ENCODE measurements at places on chromosomes 1 and 21. TPM values are rescaled to one million over a fixed set of nuclear protein-coding genes. Genes with fewer than 3 reads are reported as not detected.

- no peak for ATAC-seq
Observed at GRCh38 chr21:44279354-44280260, 6.1 kb upstream of the AIRE start.

DNA sequence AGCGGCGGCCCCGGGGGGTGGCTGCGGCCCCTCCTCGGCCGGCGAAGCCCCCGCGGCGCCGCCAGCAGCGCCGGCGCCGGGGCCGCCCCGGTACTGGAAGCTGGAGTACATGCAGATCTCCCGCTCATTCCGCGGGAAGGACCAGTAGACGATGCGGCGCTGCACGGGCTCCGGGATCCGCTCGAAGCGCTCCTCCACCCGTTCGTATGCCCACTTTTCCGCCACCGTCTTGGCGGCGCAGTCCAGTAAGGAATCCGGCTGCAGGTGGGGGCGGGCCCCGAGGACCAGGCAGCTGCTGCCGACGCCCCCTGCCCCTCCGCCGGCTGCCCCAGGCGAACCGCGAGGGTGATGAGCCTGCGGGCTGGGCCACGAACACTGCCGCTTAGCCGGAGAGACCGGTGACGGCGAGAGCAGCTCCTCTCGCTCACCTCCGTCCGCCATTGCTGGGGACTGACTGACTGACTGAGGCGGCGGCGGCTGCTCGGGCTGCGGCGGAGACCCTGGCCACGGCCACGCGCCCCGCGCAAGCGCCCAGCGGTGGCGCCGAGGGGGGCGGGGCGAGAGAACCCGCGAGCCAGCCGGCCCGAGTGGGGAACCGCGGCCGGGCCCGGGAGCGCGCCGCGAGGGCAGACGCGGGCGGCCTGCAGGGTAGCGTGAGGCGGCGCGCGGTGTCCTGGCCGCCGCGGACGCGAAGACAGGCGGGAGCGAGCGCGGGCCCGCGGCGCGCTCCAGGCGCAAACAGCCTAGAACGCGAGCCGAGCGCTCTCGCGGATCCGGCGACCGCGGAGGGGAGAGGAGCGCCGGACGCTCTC is at the start of gene ZSWIM5:
ZSWIM5 (minus strand) TSS at position 696 of the 812 bp plus-strand sequence; CDS start at position 441, 255 bp downstream.
- peak; percentile 84 for ATAC-seq

- no peak for ATAC-seq
Observed at GRCh38 chr1:84688463-84689061, 1.7 kb downstream of the SSX2IP start.

GRCh38 chr1:48495166-48495565 is 23.2 kb upstream of the SPATA6 start:
- no peak for ATAC-seq

GRCh38 chr1:234965111-234965510 is 163.5 kb downstream of the TOMM20 start:
- no peak for ATAC-seq

GRCh38 chr1:167387251-167387910 is 130.9 kb downstream of the CD247 start:
- peak; percentile 21 for ATAC-seq

DNA sequence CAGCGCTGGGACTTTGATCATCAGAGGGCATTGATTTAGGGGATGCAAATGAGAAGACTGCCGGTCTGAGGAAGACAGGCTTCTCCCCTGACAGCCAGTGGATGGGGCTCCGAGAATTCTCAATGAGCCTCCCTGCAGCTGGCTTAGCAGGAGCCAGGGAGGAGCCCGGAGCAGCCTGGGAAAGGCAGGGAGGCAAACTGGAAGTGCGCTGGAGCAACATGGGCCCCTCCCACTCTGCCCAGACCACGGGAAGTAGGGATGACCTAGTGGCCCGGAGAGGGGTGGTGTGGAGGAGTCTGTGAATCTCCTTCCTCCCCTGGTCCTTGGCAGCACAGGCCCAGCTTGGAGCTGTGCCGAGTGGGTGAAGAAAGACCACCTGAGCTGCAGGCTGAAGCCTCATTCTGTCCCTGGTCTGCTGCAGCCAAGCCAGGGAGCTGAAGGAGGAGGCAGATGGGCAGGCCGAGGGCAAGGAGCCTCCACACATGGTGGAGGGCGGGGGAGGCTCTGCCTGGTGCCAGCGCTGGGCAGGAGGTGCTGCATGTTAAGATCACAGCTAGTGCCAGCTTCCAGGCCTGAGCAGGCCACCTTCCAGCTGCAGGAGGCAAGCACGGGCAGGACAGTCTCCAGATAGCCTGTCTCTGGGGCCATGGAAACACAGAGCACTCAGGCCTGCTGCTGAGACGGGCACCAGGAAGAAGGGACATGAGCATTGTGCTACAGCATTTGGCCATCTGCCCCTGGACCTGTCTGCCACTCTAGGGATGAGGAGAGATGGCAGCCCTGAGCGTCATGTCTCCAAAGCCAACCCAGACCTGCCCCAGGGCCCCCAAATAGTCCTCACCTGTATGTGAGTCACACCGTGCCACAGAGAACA is 12.2 kb upstream of the CLSTN1 start:
- ATAC-seq = no peak

DNA sequence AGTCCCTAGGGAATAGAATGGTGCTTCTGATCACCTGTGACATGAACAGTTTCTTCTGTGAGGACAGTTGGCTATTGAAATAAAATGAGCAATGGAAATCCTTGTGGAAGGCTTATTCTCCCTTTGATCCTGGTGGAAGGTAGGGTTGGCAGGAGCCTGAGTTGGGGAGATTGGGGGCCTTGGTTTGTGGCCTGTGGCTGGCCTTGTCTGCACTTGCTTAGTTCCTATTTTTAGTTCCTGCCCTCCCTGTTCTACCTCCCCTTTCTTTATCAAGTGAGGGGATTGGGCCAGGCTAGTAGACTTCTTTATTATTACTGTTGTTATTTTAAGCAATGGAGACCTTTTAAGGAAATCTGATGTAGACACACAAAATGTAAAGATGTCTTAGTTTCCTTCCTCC is 8.2 kb downstream of the DMRTB1 start:
- ATAC-seq = no peak

DNA sequence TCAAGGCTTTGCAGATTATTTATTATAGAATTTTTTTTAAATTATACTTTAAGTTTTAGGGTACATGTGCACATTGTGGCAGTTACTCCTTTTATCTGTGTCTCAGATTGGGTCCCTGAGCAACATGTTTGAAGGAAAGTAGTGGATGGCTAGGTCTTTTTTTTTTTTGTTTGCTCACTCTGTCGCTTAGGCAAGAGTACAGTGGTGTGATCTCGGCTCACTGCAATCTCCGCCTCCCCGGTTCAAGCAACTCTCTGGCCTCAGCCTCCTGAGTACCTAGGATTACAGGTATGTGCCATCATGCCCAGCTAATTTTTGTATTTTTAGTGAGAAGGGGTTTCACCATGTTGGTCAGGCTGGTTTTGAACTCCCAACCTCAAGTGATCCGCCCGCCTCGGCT is 39.6 kb upstream of the KIF21B start:
- ATAC-seq = no peak

DNA sequence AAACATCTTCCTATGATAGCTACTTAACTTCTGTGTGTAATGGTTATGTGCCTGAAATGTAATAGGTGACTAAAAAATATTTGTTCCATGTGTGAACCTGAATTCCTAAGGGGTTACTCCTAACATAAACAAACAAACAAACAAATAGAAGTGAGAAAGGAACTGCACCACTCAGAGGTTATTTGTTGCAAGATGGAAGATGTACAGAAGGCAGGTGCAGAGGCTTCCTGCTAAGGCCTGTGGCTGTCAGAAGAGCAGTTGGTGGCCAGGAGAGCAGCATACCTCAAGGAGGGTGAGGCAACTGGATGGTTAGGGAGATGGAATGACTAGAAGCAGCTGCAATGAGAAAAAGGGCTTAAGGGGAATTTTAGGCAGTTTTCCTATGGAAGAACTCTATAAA is 940.6 kb downstream of the TTLL7 start:
- ATAC-seq = no peak

GRCh38 chr1:64268653-64269557 is 65.5 kb downstream of the UBE2U start:
- no peak for ATAC-seq

- ATAC-seq = no peak
Observed at GRCh38 chr1:30879126-30879786, 29.3 kb downstream of the SDC3 start.

RGS13 gene
- total RNA-seq = 0.19 TPM

TRAPPC3 gene
- total RNA-seq = 72.6 TPM

C1orf116 gene
- total RNA-seq = not detected

C1orf210 gene
- total RNA-seq = not detected

PRAMEF8 gene
- total RNA-seq = not detected

TBX19 gene
- total RNA-seq = 1.8 TPM

All from activated T-helper 17 cell treated with anti-CD3 and anti-CD28 coated beads, Interleukin-2, amount 50 U/mL, for 72 hours (primary cell).